ENCODE measurements at places on chromosomes 16 and 17. TPM values are rescaled to one million over a fixed set of nuclear protein-coding genes. Genes with fewer than 3 reads are reported as not detected.

PGS1 gene
- 77.6 TPM for total RNA-seq

C16orf96 gene
- not detected for total RNA-seq

CIBAR2 gene
- total RNA-seq: not detected

CD300C gene
- total RNA-seq: 0.32 TPM

CACNA1H gene
- 60.9 TPM for total RNA-seq

FAM117A gene
- total RNA-seq: 14.6 TPM

NR1D1 gene
- total RNA-seq: 7.5 TPM

KRT28 gene
- not detected for total RNA-seq

GRAPL gene
- total RNA-seq: not detected

CLEC19A gene
- total RNA-seq: not detected

MT1F gene
- 54.5 TPM for total RNA-seq

DRC3 gene
- total RNA-seq: 0.64 TPM

GRCh38 chr16:84827131-84827574, 7.4 kb downstream of the CRISPLD2 start:
- no peak for DNase-seq

GRCh38 chr17:44925731-44926697, 10.7 kb upstream of the GFAP start:
- no peak for DNase-seq

GRCh38 chr17:20203761-20204263, 194.7 kb downstream of the SPECC1 start:
- DNase-seq: no peak

- DNase-seq: no peak
Measured at GRCh38 chr17:4536742-4537411, 18.3 kb downstream of the MYBBP1A start.

DNA sequence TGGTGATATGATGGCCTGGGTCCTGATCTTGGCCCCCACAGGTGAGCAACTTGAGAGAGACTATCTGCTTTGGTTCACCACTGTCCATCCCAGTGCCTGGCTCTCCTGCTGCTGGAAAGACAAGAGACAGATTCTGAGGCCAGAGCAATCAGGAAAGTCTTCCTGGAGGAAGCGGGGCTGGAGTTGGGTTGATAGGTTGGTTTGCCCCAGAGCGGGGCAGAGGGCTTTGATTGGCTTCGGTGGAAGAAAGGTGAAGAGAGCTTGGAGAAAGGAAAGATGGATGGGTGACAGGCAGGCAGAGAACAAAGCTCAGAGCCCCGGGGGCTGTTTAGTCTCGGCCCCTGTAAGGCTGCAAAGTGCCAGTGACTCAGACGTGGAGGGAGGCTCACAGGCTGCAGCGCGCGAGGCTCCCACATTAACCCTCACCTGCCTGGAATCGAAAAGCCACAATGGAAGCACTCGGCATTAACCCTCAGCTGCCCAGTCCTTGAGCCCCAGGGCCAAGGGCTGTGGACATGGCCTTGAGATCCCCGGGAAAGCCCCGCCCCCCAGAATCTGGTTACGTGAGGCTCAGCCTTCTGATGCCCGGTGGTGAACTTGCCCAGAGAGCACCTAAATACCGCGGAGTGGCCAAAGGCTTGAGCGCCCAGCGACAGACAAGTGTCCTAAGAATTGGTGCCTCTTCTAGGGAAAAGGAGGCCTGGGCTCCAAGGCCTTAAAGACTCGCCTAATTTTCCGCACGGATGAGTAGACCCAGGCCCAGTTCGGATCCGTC, 996 bp upstream of the CPNE2 start:
- DNase-seq: peak; percentile 50

DNA sequence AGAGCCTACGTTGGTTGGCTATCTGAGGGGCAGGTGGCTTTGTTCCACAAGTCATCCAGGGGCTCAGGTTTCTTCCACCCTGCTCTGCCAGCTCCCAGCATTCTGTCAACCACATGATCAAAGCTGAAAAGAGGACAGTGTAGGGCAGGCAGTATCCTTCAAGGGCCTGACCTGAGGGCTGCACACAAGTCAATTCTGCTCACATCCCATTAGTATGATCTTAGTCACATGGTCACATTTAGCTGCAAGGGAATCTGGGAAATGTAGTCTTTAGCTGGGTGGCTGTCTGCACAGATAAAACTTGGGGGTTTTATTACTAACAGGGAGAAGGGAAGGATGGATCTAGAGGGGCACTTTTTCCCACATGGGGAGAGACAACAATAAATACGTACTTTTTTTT, 97.3 kb downstream of the SALL1 start:
- no peak for DNase-seq

GRCh38 chr16:10447289-10447688, 61.4 kb downstream of the ATF7IP2 start:
- no peak for DNase-seq

GRCh38 chr16:56202036-56202435, 10.7 kb downstream of the GNAO1 start:
- DNase-seq: no peak

- DNase-seq: no peak
Measured at GRCh38 chr17:38727736-38728135, 2.4 kb upstream of the CISD3 start.

GRCh38 chr17:10270258-10270657, 71.9 kb upstream of the GAS7 start:
- no peak for DNase-seq

DNA sequence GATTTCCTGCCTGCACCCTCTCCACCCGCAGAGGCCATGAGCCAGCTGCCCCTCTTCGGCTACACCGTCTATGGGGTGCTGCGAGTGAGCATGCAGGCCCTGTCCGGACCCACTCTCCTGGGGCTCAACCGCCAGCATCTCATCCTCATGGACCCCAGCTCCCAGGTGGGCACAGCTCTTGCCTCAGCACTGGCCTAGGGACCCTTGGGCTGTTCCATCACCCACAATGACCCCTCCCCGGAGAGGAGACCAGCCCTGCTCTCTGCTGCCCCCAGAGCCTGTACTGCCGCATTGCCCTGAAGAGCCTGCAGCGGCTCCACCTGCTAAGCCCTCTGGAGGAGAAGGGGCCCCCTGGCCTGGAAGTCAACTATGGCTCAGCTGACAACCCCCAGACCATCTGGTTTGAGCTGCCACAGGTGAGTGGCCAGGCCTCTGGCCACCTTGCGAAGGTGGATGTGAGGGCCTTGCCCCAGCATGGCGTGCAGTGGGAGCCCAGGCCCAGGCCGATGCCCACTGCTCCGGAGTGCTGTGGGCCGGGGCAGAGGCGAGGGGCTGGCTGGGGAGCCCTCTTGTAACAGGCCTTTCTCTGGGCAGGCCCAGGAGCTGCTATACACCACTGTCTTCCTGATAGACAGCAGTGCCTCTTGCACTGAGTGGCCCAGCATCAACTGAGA, 7.3 kb upstream of the SMIM5 start:
- DNase-seq: no peak

- DNase-seq: no peak
Measured at GRCh38 chr17:10523064-10523463, 4.7 kb upstream of the MYH1 start.

GRCh38 chr17:33944826-33945225, 310.3 kb upstream of the CCL2 start:
- no peak for DNase-seq

GRCh38 chr16:50245417-50246298, 20.7 kb upstream of the ADCY7 start:
- peak; percentile 68 for DNase-seq

GRCh38 chr16:12387786-12388185, 411.3 kb downstream of the SNX29 start:
- DNase-seq: no peak

- peak; percentile 86 for DNase-seq
Measured at GRCh38 chr17:50479522-50480141, 972 bp downstream of the RSAD1 start.

DNA sequence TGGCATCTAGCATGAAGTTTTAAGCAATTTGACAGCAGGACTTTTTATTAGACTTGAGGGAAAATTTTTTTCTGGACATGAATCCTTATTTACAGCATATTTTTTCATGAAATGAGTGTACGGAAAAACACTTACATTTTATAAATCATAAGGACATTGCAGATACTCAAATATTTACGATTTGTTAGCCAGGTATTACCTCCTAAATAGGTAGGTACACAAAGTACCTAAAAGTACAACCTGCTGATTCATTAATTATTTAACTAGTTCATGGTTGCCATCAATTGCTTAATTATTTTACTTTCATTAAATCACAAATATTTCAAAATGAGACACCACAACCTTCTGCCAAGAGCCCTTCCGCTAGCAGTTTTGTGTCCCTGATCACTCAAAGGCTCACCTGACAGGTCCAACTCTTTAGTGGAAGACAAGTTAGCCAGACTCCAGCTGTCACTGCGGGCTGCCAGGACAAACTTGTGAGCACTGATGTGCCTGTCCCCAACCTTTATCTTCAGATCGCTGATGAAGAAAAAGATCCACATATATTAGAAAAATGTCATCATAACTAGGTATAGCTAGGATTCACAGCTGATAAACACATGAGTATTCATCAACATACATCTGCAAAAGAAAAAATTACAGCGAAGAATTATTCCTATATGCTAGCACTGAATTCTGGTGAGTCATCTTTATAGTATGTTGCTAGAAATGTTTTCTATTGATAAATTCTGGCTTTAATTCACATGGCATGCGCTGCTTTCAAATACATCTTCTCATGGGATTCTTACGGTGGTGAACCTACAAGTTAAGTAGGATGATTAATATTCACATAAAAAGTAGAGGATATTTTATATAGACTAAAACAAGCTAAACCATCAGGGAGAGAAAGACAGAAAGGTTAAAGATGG, 28.2 kb downstream of the ANKFY1 start:
- no peak for DNase-seq

DNA sequence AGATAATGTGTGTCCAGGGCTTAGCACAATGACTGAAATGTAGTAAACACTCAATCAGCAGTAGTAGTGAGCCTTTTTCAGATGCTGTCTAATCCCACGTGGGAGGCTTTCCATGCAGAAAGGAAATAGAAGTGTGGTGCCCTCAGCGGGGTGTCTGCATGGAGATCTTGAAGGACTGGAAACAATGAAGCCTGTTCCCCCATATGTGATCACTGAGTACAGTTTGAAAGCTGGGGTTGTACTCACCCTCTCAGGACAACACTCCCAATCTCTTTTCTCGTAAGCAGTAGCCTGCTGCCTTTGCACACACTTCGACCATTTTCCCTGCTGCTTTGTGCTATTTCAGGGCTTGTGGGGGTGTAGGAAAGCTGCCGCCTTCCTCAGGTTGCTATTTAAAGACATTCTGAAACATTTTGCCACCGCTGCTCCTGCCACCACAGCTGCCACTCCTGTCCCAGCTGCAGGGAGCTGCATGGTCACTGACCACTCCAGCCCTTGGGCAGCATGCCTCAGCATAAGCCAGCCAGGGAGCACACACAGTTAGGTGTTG, 40.6 kb upstream of the HAS3 start:
- DNase-seq: no peak

- no peak for DNase-seq
Measured at GRCh38 chr17:6381526-6382465, 53.1 kb downstream of the AIPL1 start.

GRCh38 chr16:11056993-11057649, 112.8 kb downstream of the CLEC16A start:
- DNase-seq: no peak

DNA sequence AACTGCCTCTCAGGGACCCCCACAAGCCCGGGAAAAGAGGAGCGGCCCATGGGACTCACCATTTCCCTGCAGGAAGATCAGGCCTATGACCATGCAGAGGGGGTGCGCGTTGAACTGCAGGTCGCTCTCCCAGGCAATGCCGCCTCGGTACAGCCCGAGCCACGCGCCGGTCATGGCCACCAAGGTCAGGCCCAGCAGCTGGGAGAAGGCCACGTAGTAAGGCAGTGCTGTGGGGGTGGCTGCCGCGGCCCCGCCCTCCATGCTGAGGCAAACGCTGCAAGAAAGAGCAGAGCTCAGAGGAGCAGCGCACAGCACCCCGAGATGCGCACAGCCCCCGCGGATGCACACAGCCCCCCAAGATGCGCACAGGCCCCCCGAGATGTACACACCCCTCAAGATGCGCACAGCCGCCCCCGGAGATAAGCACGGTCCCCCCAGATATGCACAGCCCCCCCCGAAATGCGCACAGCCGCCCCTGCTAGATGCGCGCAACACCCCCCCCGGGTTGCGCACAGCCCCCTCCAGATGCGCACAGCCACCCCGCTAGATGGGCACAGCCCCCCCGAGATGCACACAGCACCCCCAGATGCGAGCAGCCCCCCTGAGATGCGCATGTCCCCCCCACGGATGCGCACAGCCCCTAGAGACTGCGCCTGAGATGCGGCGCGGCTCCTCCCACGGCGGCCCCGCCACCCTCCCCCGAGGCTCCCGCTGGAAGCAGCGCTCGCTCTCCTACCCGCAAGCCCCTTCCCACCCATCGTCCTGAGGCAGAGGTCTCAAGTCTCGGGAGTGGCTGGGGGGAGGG, 8.6 kb downstream of the CYB561 start:
- DNase-seq: no peak

DNA sequence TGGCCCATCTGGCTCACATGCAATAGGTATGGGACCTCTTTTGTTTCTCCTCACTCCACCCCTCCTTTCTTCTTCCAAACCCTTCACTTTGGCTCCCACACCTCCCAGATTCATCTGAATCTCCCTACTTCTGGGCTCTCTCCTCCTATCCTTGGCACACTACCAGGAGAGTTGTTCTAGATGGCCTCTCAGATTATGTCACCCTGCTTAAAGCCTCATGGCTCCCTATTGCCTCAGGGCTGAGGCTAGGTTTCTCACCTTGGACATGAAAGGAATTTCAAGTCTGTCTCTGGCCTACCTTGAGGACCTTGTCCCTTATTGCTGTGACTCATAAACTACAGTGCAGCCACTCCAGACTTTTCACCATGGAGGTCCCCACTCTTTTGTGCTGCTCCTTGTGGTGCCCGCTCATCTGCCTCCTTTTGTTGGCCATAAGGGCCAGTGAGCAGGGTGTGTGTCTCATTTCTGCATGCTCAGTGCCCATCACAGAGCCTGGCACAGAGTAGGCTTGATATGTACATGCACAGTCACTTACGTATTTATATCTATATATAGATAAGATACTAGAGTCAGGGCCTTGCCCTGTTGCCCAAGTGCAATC, 1.0 kb upstream of the MFAP4 start:
- DNase-seq: no peak

DNA sequence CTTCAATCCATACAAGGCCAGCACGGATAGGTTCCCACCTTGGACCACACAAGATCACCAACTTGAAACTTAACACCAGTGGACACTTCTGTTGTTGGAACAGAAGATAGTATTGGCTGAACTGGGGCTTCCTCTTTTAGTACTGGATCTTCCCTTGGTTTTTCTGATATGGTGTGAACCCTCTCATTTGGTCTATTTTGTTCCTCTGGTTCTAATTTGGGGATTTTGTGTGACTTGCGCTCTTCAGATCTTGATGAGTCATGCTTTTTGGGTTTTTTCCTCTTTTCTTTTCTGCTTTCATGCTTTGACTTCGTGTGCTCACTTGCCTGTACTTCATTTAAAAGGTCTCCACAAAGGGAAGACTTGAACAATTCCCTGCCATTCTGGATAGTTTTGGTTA, 39.0 kb downstream of the SOST start:
- DNase-seq: no peak

DNA sequence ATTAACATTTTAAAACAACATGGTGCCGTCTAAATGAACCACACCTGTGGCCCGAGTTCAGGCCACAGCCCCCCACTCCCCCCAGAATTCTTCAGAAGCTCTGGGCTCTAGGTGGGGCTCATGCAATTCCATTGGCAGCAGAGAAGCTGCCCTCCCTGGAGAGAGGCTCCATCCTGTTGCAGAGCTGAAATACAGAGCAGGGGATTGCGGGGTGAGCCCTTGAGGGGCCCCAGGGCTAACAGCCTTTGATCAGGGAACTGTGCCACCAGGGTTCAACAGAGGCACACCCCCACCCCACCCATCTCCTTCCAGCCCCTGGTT, 69.3 kb downstream of the ABR start:
- peak; percentile 79 for DNase-seq

- no peak for DNase-seq
Measured at GRCh38 chr16:23071196-23072083, 77.8 kb downstream of the USP31 start.

Measured in transverse colon (tissue), 4 donors.